H4 (cell line): ENCODE measurements at places on chromosomes 5 and 9.
A peak's percentile ranks its signal among the peaks of the same experiment; 100 is the strongest.

DNA sequence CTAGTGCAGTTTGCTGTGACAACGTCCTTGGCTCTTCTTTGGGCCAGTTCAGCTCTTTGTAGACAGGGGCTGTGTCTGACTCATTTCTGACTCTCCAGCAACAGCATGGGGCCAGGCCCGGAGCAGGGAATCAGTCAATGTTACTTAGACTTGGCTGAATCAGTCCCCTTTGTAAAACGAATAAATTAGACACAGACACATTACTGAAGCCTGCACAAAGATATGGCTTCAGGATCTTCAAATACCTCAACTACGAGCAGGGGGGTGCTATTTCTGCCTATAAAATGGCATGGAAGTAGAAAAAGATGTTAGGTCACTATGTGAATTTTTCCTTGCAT is 204.7 kb downstream of the TTLL11 start:
- DNase-seq = no peak

DNA sequence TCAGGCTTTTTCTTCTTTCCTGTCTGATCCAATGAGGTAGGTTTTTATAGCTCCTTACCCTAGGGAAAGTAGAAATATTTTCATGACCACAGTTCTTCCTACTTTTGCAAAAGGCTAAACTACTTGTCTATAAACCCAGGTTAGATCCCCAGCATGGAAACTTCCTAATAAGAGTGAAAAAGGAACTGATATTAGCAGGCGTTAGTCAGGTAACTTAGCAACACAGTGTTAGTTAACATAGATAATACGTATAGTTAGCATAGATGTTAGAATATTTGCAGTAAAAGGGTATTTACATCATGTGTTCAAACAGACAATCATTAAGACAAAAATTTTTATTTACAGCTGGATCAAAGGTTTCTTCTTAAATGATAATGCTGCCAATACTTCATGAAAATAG is 162.9 kb upstream of the DAB2 start:
- DNase-seq = no peak

DNA sequence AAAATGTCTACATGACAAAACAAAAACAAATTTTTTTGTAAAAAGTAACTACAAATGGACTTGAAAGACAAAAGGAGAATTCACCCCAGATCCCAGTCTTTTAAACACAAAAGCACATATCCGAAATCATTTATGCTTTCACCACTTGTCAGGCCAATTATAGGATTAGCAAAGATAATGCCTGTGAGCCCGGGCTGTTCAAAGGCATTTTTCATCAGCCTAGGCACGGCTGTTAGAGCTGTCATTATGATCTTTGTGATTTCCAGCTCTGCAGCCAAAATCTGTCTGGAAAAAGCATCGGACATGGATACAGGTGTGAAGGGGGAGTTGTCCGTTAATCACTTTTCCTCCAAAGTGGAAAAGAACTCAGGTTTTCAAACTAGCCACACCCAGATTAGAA is 23.6 kb upstream of the RAB14 start:
- no peak for DNase-seq

GRCh38 chr5:141848744-141849414 is 29.3 kb downstream of the PCDH1 start:
- DNase-seq = peak; percentile 96
